Renal pelvis (tissue), 12 donors: ENCODE measurements at places on chromosomes 6 and 20. TPM values are rescaled to one million over a fixed set of nuclear protein-coding genes. Genes with fewer than 3 reads are reported as not detected.

Gene NCOA7
- 31.4 TPM for polyA plus RNA-seq

Gene FAM209B
- polyA plus RNA-seq: 0.33 TPM

Gene OR2H1
- not detected for polyA plus RNA-seq

Gene DST
- polyA plus RNA-seq: 197 TPM

Gene DEFB132
- polyA plus RNA-seq: not detected

Gene TSHZ2
- 13.7 TPM for polyA plus RNA-seq

Gene STX11
- polyA plus RNA-seq: 0.73 TPM

Gene SAMD3
- 0.64 TPM for polyA plus RNA-seq

DNA sequence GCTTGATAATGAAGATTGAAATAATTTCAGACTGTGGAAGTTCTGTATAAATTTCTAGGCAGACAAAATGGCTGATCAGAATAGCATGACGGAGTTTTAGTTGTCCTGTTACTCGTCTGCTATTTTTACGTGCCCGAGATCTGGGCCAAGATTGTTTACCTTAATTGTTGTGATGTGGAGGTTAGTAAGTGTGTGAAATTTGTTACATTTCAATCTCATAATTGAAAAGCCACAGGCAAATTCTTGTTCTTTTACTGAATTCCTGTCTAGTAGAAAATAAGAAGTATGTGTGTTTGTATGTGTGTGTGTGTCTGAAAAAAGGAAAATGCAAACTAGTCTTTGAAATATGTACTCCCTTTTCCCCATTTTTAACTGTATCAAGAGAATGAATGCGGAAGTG, 115.2 kb downstream of the UTRN start:
- no peak for DNase-seq

DNA sequence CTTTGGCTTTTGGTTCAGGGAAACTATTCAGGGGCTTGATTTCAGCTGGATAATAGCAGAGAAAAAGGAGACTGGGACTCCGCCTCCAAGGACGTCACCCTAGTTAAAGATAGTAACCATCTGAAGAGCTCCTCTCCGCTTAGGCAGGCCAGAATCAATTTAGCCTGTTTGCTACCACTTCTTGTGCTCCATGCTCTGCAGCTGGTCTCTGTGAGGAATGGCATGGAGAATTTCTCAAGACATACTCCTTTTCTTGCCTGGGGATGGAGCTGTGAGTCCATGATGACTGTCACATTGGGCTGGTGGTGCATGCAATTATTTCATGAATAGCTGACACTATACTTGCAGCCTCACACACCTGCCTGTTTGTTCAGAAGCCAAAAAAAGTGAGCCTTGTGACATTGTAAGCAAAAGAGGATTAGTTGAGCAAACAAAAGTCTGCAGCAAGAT, 61.4 kb downstream of the TXLNB start:
- no peak for DNase-seq

DNA sequence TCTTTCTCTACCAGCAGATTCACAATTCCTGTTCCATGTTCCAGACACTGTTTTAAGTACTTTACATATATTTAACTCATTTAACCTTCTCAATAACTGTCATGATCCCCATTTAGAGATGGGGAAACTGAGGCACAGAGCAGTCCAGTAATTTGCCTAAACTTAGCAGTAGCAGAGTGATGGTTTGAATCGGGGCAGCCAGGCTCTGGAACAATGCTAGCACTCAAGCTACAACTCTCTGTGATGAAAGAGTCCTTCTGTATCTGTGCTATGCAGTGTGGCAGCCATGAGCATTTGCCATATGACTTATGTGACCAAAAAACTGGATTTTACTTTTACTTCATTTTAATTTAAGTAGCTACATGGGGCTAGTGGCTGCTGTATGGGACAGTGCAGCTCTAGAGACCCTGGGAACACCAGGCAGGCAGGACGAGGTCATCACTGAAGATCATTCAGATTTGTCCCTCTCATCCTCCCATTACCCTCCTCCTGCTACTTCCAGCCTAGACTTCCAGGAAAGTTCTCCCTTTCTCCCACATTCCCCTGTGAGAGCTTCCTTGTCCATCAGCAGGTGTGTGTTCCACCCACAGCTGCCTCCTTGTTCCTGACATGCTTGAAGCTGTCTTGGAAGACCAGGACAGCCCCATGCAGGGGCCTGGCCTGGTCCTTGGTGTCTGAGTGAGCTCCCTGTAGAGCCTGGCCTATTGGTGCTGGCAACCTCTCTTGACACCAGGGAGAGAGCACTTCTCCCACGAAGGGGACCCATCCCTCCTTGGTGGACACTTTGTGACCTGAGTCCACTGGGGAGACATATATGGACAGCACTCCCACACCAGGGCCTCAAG, 157.0 kb downstream of the MRPL14 start:
- no peak for DNase-seq

DNA sequence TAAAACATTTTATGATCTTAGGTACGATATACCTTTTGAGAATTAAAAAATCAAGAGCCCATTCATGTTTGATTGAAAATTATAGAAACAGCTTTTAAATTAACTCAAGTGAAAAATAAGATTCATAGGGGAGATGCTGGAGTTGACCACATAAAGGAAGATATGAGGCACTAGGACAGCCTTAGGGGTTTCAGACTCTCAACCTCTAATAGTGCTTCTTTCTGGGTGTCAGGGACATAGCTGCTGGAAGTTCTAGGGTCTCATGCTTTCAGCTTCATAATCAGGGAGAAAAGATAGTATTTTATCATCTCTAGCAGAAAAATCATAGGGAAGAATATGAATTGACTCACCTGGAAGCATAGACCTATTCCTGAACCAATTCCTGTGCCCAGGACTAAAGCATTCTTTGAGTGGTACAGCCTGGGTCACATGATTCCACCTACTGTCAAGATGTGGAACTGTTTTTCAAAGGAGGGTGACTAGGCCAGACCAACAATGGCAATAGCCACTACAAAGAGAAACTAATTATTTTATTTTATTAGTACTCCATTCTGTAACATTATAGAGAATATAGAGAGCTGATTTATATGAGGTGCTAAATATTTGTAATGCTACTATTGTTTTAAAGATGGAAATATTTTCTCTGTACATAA, 27.8 kb upstream of the CENPW start:
- no peak for DNase-seq

GRCh38 chr6:164453835-164454234, 855.6 kb downstream of the C6orf118 start:
- no peak for DNase-seq

DNA sequence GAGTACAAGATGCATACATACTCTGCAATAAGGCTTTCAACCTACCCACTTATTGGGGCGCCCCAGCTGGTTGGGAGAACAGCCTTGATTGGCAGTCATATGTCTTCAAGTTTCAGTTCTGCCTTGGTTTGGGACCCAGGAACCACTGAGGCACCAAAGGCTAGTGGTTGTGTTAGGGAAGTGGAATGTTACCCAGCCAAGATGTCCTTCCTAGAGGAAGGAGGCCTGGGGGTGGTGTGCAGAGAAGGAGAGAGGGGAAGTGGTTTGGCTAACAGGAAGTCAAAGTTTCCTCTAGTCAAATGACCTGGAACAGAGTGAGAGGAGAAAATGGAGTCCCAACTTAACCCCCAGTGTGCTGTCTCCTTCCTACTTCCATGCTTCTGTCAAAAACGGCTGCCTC, 59.4 kb downstream of the CD164 start:
- no peak for DNase-seq

- DNase-seq: no peak
Observed at GRCh38 chr6:32790306-32790705, 26.5 kb downstream of the HLA-DOB start.

GRCh38 chr6:85406641-85407075, 43.2 kb upstream of the NT5E start:
- no peak for DNase-seq

DNA sequence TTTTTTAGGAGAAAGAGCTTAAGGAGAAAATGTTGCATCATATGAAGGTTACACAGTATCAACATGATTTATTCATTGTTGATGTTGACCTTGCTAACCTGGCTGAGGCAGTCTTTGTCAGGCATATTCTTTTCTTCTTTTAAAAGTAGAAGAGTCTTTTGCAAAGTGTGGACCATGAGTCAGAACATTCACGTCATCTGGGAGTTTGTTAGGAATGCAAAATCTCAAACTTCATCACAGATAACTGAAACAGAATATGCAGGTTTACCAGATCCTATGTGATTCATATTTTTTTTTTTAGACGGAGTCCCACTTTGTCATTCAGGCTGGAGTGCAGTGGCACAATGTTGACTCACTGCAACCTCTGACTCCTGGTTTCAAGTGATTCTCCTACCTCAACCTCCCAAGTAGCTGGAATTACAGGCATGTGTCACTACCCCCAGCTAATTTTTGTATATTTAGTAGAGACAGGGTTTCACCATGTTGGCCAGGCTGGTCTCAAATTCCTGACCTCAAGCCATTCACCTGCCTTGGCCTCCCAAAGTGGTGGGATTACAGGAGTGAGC, 530.4 kb upstream of the BTBD3 start:
- DNase-seq: no peak

DNA sequence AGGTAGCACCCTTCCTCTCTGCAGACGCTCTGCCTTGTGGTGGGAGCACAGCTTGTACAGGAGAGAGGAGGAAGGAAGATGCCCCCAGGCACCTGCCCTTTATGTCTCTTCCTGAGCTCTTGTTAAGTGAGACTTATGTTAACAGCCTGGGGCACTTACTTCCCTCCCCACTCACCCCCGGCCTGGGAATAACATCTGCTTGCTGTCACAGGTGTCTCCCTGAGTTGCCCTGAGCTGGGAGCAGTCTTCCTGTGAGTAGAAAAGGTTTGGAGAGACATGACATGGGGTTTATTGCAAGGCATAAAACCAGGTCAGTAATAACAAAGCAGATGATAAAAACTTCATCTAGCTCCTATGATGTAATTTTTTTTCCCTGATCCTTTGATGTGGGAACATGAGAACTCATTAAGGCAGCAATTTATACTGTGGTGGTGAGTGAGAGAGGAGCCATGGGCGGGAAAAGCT, 1.9 kb downstream of the SSTR4 start:
- DNase-seq: no peak

DNA sequence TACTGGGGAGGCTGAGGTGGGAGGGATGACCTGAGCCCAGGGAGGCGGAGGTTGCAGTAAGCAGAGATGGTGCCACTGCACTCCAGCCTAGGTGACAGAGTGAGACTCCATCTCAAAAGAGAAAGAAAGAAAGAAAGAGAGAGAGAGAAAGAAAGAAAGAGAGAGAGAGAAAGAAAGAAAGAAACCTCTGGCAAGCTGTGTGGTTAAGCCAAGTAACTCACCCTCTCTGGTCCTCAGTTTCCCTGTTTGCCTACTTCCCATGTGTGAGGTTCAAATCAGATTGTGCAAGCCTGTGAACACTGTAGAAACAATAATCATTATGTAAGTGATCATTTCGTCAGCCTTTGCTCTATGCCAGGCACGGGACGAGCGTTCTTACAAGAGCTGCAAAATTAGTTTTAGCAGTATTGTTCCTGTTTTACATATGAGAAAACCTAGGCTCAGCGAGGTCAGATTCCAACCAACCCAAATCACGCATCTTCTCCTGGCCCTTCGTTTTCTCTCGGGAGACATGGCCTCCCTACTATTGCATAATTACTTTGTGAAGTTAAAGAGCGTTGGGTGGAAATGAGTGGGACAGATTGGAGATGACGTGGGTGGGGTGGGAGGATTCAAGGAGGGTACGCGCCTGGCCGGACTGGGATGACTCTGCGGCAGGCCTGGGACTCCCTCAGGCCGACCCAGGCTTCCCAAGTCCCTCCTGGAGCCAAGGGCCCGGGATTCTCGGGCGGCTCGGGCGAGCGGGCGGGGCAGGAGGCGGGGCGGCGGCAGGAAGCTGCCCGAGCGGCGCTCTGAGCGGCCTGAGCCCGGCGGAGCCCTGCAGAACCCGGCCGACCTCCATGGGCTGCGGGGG, at the start of gene SNX21:
Gene SNX21 (plus strand): TSS at position 770 of the 853 bp plus-strand sequence. CDS start 121 bp downstream, outside the sequence.
- peak; percentile 80 for DNase-seq

- DNase-seq: no peak
Observed at GRCh38 chr6:81455641-81456040, 296.8 kb downstream of the TENT5A start.

DNA sequence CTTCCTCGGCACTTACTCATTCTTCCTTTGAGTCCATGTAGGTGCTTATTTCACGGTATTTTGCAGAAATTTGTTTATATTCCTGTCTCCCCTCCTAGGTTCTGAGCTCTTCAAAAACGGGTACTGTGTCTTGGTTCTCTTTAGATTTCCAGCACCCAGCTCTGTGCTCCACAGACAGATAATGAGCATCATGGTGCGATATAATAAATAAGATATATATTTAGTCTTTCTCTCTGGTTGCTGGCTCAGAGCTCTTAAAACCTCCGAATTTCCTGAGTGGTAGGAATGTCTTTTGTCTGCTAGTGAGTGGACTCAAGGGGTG, 108.1 kb upstream of the GPR6 start:
- no peak for DNase-seq

GRCh38 chr6:72218125-72218524, 331.8 kb downstream of the RIMS1 start:
- peak; percentile 4 for DNase-seq

GRCh38 chr6:42113936-42114636, 28.3 kb downstream of the C6orf132 start:
- DNase-seq: peak; percentile 56

DNA sequence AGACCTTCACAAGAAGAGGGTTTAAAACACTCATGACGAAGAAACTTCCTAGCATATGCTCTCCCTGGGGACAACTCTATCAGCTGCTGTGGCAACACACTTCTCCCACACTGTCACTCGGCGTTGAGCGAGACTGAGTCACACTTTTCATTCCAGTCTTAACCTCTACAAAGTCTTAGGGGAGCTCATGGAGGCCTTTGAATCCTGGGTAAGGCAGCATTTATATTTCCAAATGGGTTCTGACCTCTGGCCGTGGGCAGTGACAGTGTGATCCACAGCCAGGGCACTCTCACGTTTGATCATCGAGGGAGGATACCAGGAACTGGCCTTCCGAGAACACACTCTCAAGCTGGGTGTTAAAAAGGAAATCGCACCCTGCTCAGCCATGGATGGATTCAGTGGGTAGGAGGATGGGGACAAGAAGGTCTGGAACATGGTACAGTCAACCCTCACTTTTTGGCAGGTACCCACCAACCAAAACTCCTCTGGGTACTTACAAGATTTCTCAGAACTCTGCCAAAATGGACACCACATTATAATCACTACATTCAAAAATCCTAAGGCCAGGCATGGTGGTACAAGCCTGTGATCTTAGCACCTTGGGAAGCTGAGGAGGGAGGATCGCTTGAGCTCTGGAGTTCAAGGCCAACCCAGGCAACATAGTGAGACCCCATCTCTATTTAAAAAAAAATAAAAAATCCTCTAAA, 19.6 kb downstream of the RRBP1 start:
- no peak for DNase-seq

GRCh38 chr6:138205437-138206094, 12.7 kb downstream of the PBOV1 start:
- DNase-seq: no peak

- no peak for DNase-seq
Observed at GRCh38 chr6:118764766-118765165, 113.4 kb upstream of the CEP85L start.

GRCh38 chr6:109441069-109441816, 719 bp downstream of the SMPD2 start:
- DNase-seq: peak; percentile 52

DNA sequence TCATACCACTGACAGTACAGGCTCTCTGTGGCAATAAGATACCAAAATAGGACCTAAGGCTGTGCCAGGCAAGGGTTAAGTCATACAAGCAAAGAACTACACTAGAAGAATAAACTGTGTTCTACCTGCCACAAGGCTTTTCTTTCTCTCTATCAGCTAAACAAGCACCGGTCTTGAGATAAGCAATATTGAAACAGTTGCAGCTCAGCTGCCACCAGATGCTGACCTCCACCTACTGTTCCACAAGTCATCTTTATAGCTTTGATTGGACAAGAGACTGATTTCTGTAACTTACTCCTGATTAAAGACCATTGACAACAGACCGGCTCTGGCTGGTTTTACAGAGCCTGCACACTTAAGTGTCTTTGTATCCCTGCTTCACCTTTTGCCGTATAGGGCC, 24.1 kb downstream of the SCP2D1 start:
- no peak for DNase-seq
